NCI-H446 treated with DMSO at 0.1 percent for 48 hours (cell line): ENCODE measurements at places on chromosomes 2 and 18.

DNA sequence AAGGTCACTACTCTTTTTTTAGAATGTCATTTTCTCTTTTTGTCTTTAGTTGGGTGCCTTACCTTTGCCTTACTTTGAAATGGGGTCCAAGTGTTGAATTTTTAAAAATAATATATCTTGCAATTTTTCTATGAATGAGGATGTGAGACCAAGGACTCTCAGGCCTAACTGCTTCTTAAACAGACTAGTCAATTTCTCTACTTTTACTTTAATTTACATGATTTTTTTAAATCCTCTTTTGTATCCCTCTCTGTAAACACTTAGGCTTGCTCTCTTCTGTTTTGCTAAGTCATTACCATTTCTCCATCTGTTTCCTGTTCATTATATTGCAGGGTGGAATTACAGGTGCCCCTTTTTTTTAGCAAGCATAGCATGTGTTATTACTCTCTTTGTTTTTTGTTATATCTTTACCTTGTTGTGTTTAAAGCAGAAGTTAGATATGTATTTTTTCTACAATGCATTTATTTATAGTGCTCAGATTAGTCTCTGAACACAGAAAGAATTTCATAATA, 261.8 kb downstream of the SPAG16 start:
- DNase-seq: no peak

DNA sequence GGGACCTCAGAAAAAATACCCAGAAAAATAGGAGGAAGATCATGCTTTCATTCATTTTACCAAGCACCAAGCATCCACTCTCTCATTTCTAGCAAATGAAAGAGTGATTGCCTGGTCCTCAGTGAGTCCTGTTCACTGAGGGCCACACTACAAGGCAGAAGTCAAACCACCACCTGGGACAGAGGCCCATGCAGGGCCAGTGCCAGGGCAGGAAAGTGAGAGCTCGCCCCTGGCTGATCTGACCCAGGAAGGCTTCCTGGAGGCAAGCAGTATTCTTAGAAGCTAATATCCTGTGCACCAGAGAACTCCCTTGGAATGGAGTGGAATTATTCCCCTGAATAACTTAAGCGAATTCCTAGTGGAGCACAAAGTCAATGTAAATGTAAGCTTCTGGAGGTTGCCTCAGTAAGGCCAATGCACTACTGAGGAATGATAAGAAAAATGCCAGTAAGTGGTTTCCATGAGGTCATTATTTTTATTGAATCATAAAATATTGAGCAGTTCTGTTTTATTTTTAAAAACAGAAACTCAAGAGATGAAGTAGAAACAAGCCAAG, 191.6 kb upstream of the ID2 start:
- no peak for DNase-seq

GRCh38 chr18:76405280-76405679, 89.8 kb downstream of the ZNF516 start:
- DNase-seq: no peak

DNA sequence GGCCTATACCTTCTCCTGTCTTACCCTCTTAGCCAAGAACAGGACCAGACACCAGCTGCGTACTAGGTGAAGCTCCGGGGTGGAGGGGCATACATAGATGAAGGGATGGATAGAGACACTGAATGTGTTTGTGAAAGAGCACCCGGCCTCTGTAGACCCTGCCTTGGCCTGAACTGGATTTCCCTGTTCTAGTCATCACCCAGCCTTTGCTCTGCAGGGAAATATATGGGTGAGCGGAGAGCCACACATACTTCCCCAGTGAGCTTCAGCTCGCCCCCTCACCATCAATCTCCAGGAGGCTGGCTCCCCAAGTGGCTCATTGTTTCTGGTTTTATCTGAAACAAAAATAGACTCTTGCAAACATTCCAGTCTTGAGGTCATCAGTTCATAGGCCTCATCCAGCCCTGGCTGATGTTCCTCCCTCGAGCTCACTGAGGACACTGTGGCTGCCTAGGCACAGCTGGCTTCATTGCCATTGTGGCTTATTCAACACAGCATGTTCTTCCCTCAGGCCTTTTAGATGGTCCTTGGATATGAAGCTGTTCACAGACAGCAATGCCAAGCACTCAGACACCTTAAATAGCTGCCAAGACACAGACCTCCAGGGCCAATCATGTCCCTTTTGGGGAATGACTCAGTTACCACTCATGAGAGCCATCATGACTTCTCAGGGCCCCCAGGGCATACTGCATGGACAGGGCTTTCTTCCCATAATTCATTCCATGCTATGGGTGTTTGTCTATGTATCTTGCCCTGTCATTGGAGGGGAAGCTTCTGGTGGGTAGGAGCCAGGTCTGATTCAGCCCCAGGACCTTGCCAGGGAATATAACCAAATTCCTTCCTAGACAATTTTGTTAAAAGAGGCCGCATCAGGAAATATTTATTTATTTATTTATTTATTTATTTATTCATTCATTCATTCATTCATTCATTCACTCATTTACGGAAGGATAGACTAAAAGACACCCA, 82.4 kb downstream of the TTC32 start:
- DNase-seq: no peak

- no peak for DNase-seq
These were observed 88.3 kb downstream of the RHOB start for GRCh38 chr2:20534913-20535801.

GRCh38 chr18:24656551-24657443, 196.4 kb downstream of the HRH4 start:
- DNase-seq: no peak

DNA sequence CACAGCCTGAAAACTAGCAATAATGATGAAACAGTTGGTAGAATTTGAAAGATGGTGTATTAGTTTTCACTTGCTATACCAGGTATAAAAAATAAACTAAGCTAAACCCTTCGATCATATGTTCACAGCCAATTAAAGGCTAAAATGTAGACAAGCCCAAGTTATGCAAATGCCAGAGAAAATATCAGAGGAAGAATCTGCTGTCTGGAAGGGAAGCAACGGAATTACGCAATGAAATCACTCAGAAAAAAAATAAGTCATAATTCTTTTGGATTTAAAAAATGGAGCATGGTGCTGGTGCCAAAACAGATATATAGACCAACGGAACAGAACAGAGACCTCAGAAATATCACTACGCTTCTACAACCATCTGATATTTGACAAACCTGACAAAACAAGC, 108.3 kb downstream of the ARL4C start:
- DNase-seq: no peak

- DNase-seq: no peak
These were observed 81.4 kb downstream of the MTCL1 start for GRCh38 chr18:8786483-8787370.

GRCh38 chr18:35983818-35984217, 11.3 kb downstream of the RMP24 start:
- DNase-seq: no peak

GRCh38 chr2:152114366-152114765, 15.5 kb upstream of the CACNB4 start:
- DNase-seq: no peak

DNA sequence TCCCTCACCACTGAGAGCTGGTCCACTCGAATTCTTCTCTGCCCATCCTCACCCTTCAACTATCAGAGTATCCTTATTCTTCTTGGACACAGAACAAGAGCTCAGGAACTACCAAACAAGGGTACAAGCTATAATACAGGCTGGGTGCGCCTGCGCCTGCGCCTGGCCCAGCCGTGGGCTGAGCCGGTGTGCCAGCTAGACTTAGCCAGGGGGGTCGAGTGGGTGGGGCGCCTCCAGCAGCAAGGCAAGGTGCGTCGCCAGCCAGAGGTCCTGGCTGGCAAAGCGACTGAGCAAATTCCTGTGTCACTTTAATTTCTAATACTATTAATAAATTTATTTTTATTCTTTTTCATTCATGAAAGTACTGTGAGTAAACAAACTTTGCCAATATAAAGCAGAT, 1072.6 kb upstream of the PIK3C3 start:
- DNase-seq: no peak

- no peak for DNase-seq
These were observed 60.4 kb upstream of the GAREM1 start for GRCh38 chr18:32530947-32531651.

DNA sequence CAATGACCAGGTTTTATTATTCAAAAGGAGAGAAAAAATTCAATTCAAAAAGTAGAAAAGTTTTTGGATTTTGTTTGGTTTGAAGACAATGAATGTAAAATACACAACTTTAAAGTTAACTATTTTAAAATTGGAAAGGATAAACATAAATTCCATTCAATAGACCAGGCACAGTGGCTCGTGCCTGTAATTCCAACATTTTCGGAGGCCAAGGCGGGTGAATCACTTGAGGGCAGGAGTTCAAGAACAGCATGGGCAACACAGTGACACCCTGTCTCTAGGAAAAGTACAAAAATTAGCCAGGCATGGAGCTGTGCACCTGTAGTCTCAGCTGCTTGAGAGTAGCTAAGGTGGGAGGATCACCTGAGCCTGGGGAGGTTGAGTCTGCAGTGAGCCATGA, 54.7 kb downstream of the SCN9A start:
- no peak for DNase-seq
